ENCODE measurements at places on chromosomes 13 and 19. TPM values are rescaled to one million over a fixed set of nuclear protein-coding genes. Genes with fewer than 3 reads are reported as not detected.

TUBB4A gene
- 4.9 TPM for total RNA-seq

CDC42EP5 gene
- 0.51 TPM for total RNA-seq

GARIN5A gene
- 1.9 TPM for total RNA-seq

C1QTNF9B gene
- not detected for total RNA-seq

SOHLH2 gene
- not detected for total RNA-seq

DGKH gene
- 5.3 TPM for total RNA-seq

RFPL4AL1 gene
- not detected for total RNA-seq

FAM83E gene
- total RNA-seq: not detected

UBE2L5 gene
- not detected for total RNA-seq

FUT6 gene
- not detected for total RNA-seq

PABPC3 gene
- total RNA-seq: 0.14 TPM

ZNF835 gene
- not detected for total RNA-seq

PRSS57 gene
- not detected for total RNA-seq

SLC10A2 gene
- total RNA-seq: not detected

CERS1 gene
- 5.1 TPM for total RNA-seq

CNMD gene
- total RNA-seq: not detected

MUC16 gene
- 0.06 TPM for total RNA-seq

IRGC gene
- not detected for total RNA-seq

ZNF791 gene
- 6.2 TPM for total RNA-seq

PRR22 gene
- total RNA-seq: 1.7 TPM

NTN5 gene
- total RNA-seq: 0.30 TPM

TMEM38A gene
- 0.87 TPM for total RNA-seq

CBY2 gene
- not detected for total RNA-seq

NTF4 gene
- total RNA-seq: 0.34 TPM

CYP2A13 gene
- total RNA-seq: not detected

HNRNPL gene
- 352 TPM for total RNA-seq

PCDH17 gene
- 0.13 TPM for total RNA-seq

FCER2 gene
- not detected for total RNA-seq

PRR12 gene
- 24.2 TPM for total RNA-seq

ZNF540 gene
- 0.19 TPM for total RNA-seq

SPTBN4 gene
- 0.90 TPM for total RNA-seq

ZBTB32 gene
- total RNA-seq: not detected

CBARP gene
- total RNA-seq: 4.8 TPM
